ENCODE measurements at places on chromosomes 11 and 22.

- no peak for DNase-seq
Observed at GRCh38 chr22:47533961-47534803, 771.7 kb downstream of the TBC1D22A start.

- DNase-seq = no peak
Observed at GRCh38 chr11:72643547-72643946, 30.7 kb downstream of the PDE2A start.

DNA sequence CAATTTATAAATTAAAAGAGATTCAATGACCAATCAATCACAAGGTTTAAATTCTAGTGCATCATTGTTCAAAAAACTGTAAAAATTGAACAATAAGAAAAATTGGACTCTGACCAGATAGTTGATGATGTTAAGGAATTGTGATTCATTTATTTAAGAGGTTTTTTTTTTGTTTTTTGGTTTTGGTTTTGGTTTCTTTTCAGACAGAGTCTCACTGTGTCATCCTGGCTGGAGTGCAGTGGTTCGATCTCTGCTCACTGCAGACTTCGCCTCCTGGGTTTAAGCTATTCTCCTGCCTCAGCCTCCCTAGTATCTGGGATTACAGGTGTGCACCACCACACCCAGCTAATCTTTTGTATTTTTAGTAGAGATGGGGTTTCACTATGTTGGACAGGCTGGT, 17.1 kb upstream of the EIF3M start:
- no peak for DNase-seq

GRCh38 chr11:86118253-86118652, 49.4 kb upstream of the PICALM start:
- DNase-seq = no peak

DNA sequence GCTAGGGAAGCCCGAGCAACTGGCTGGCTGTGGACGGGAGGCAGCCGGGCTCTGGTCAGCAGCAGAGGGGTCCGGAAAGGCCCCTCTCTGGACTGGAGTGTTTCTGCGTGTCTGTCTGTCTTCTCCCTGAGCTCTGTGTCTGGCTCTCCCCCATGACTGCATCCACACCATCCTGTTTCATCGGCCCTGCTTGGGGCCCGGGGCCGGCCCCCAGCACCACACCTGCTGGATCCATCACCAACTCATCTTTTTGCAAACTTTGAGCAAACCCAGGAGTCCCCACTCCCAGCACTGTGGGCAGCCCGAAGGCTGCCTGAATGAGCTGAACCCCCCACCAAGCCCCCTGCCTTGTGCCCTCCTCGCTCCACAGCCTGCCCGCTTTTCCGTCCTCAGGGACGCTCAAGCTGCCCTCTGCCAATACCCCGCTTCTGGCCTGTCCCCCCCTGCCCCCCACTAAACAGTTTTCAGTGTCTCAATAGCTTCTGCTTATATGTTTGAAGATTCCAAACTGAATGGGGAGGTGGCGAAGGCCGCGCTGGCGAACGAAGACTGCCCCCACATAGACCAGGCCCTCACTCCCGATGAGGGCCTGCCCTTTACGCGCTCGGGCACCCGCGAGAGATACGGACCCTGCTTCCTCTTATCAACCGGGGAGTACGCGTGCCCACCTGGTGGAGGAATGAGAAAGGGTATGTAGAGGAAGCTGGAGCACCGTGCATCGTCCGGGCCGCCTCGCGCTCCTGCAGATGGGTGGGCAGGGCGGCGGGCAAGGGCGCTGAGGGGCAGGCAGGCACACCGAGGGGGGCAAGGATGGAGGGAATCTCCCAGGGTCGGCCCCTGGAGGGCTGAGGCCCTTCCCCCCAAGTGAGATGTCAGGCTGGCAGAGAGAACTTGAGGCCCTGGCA, 44.6 kb downstream of the KCNC1 start:
- DNase-seq = no peak

- no peak for DNase-seq
Observed at GRCh38 chr22:27538666-27539065, 262.9 kb downstream of the MN1 start.

DNA sequence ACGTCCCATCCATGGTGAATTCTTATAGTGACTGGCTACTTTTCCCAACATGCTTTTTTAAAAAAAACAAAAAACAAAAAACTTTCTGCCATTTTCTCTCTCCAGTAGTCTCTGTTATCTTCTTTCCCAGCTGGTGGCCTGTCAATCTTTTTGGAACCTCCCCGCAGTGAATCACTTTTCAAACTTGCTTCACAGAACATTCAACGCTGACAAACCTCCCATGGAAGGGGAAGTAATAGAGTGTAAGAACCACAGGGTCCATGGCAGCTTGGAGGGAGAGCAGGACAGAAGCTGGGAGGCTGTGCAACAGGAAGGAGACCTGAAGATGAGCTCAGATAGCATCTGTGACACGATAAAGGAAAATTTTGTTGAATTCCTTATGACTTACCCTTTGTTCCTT, 9.8 kb upstream of the CECR2 start:
- no peak for DNase-seq

GRCh38 chr11:8760896-8761295, 78.3 kb downstream of the RPL27A start:
- no peak for DNase-seq

DNA sequence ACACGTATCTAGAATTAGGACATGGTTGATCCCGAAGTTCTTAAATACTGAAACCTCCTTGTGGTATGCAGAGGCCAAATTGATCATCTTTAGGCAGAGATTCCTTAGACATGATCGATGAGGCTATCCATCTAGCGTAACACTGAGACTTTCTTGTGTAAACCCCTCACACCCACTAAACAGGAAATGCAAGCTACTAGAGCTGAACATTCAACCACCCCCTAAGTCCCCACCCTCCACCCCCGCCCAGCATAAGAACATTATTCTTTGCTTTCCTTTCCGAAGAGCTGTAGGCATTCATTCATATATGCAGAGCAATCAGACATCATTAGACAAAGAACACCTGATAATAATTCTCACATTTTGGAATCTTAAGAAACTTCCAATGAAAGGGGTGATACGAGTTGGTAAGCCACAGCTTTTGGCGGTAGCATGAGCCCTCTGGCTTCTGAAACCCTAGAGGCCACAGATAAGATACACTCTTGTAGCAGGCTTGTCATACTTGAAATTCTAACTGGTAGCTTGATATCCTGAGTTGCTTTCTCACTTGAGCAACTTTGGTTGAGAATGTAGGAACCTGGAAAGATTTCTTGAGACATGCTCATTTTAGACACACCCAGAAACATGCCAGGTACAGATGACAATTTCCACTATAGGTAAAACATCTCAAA, 42.2 kb downstream of the FLI1 start:
- DNase-seq = no peak

- no peak for DNase-seq
Observed at GRCh38 chr11:58506935-58507334, 970 bp downstream of the OR5B21 start.

- DNase-seq = no peak
Observed at GRCh38 chr11:92702805-92703448, 266.5 kb upstream of the MTNR1B start.

DNA sequence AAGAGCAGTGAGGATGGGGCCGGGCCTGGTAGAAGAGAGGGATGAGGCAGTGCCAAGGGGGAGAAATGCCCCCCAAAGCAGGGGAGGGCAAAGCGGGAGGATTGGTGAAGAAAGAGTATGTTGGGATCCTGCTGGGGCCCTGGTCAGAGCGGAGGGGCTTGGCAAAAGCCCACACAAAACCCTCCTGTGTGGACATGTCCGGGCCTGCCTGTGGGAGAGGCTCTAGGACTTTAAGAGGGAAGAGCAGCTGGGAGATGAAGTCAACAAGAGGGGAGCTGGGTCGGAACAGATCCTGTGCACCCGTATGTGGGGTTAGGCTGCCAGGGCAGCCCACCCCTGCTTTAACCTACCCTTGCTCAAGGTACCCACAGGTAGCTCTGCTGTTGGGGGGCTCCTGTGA, 25.8 kb downstream of the ART5 start:
- DNase-seq = no peak

DNA sequence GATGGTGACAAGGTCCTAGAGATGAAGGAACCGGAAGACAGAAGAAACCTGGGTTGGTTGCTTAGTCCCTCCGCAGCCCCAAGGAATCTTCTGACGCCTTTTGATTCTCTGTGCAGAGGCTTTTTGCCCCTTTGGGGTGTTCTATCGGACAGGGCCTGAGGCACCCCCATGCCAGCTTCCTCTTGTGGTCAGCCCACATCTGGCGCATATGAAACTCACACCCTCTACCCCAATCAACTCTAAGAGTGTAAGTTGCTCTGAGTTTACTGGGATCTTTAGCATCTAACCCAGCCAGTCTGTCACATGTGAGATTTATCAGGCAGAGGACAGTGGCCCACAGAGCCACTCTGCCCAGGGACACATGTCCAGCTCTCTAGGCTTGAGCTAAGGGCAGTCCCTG, 17.4 kb downstream of the RASD2 start:
- DNase-seq = no peak

GRCh38 chr11:125062218-125062930, 731 bp upstream of the SLC37A2 start:
- DNase-seq = no peak

DNA sequence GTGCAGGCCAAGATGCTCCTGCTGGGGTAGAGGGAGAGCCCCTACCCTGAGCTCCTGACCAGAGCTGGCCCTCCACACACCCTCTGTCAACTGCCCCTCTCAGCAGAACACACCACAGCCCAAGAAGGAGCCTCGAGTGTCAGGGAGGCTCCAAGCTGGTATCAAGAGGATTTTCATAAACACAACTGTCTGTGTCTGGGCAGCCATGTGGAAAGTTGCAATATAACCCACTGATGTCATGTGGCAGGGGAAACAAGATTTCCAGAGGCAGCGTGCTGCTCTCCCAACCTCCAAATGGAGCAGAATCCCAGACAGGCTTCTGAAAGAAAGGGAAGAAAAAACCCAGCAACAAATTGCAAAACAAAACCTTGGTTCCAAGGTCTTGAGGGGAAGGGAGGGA, 569.9 kb downstream of the BUD13 start:
- no peak for DNase-seq

DNA sequence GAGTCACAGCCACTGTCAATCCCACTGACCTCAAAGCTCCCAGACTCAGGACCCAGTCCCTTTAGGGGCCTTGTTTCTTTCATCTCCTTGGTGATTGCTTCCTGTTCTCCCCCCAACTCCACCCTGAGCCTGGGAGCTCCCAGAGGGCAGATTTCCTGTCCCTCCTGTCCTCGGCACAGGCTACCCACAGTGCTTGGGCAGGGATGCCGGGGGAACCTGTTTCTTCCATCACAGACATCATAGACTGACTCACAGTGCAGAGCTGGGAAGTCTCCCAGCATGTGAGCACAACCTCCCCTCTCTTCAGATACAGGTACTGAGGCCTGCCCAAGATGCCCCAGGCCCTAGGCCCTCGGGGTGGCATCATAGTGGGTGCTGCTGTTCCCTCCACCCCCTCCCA, 16.6 kb downstream of the TRIM29 start:
- DNase-seq = no peak

- no peak for DNase-seq
Observed at GRCh38 chr11:110971140-110971539, 258.9 kb upstream of the ARHGAP20 start.

GRCh38 chr22:24578355-24579257, 14.3 kb downstream of the LRRC75B start:
- peak; percentile 0 for DNase-seq

DNA sequence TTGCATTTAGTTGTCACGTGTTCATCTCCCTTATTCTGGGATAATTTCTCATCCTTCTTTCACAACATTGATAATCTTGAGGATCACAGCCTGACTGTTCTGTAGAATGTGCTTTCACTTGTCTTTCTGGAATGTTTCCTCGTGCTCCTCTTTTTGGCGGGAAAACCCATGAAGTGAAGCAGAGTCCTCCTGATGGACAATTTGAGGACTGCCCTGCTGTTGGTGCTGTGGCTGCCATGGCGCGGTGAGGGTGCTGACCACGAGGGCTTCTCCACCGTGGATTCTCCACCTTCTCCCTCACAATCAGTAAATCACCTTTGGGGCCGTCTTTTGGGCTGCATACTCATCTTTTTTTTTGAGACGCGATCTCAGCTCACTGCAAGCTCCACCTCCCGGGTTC, 946.9 kb downstream of the BRD1 start:
- DNase-seq = no peak

DNA sequence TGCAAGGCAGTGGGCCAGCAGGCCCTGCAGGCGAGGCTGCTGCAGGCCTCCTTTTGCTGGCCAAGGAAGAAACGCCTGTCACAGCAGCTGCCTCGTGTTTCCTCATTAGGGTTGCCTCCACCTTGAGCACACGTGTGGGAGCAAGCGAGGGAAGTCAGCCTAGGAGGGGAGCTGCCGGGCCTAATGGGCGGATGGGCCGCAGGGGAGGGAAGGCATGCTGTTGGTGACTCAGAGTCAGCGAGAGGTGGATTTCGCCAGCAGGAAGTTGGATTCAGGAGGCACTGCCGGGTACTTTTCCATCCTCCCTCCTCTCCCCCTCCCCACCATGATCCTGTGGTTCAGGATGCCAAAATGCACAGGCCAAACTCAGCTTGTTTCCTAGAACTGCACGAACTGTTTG, 498.7 kb downstream of the METTL15 start:
- DNase-seq = no peak

- DNase-seq = no peak
Observed at GRCh38 chr11:86046116-86046515, 22.8 kb downstream of the PICALM start.

GRCh38 chr11:27203077-27203647, 159.9 kb downstream of the CCDC34 start:
- no peak for DNase-seq

DNA sequence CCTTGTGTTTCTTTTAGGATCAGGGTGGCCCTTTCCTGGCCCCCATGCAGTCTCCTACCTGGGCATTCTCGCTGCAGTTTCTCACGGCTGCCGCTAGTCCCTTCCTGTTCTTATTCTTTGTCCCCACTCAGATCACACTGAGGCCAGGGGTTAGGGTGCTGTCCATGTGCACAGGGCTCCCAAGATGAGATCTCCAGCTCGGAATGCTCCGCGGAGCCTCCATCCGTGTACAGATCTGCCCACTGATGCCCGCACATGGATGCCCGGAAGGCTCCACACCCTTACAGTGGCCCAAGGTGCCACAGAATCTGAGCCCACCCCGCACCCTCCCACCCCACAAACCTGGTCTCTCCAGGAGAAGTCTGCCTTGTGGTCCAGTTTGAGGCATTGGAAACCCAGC, 457.3 kb downstream of the TBC1D22A start:
- DNase-seq = no peak

DNA sequence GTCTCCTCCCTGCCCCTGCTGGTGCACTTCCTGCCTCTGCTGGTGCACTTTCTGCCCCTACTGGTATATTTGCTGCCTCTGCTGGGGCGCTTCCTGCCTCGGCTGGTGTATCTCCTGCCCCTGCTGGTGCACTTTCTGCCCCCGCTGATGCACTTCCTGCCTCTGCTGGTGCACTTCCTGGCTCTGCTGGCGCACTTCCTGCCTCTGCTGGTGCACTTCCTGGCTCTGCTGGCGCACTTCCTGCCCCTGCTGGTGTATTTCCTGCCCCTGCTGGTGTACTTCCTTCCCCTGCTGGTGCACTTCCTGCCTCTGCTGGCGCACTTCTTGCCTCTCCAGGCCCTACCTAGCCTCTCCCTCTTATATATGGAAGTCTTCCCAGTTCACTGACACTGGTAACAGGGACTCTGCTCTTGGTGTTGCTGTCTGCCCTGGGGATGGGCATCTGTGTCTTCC, 10.1 kb downstream of the MTFP1 start:
- no peak for DNase-seq
